ENCODE measurements at places on chromosomes 2 and 18.

GRCh38 chr2:167524786-167525185 lies 636.5 kb downstream of the XIRP2 start:
- DNase-seq, result no peak

- DNase-seq, result no peak
Measured at GRCh38 chr2:68463287-68463877, 3.7 kb downstream of the FBXO48 start.

DNA sequence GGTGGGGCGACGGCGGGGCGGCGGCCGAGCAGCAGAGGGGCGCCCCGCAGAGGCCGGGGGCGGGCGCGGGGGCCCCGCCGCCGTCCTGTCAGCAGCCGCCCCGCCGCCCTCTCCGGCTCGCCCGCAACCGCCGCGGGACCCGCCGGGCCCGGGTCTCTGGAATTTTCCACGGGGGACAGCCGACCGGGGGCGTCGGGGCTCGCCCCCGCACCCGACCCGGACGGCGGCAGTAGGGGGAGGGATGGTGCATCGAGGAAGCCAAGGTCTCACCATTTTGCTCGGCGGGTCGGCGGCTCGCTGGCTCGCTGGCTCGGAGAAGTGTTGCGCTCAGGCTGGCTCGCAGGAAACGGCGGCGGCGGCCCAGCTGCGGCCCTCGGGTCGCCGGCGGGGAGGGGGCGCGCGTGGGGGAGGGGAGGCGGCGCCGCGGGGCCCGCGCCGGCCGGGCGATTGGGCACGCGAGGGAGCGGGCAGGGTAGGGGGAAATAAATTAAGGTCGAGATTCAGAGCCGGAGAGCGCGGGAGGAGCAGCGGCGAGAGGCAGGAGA lies 405 bp downstream of the PPP3R1 start:
- DNase-seq, result peak; percentile 18

DNA sequence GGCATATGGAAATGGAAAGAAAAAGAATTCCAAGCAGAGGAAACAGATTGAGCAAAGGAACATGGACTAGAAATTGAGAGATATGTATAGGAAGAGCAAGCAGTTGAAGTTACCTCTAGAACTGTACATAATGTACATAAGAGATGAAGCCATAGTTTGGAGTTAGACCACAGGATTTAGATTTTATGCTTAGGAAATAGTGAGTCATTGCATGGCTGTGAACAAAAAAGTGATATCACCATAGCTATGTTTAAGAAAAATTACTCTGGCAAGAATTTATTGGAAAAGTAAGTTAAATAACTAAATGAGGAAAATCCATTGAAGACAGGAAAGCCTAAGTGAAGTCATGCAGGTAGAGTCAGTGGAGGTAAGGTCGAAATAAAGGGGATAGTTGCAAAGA lies 99.4 kb upstream of the GALNT5 start:
- no peak for DNase-seq

DNA sequence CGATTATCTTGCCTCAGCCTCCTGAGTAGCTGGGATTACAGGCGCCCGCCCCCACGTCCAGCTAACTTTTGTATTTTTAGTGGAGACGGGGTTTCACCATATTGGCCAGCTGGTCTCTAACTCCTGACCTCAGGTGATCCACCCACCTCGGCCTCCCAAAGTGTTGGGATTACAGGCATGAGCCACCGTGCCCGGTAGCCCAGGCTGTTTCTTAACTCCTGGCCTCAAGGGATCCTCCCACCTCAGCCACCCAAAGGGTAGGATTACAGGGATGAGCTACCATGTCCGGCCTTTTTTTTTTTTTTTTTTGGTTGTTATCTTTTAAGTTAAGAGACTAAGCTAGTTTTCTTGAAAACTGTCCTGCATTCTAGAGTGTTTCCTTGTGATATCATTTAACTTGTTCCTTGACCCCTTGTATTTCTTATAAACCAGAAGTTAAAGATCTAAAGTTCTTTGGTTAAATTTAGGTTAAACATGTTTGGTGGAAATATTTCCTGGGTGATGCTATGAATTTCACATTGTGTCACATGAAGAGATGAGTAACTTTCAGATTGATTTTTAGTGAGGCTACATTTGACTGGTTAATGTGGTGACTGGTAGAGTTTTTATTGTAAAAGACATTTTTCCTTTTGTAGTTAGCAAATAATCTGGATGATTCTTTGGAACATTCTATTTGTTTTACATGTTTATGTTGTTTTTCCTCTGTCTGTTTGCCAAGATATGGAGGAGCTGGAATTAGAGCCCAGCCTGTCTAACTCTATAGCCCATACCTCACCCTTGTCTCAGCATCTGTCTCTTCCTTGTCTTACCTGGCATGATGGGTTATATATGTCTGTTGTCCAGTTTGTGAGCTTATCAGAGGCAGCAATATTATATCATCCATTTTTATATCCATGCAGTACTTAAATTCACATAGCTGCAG lies 5.2 kb downstream of the NCAPH start:
- DNase-seq, result no peak
